Esophagus squamous epithelium (tissue), 5 donors: ENCODE measurements at places on chromosomes 4 and X. TPM values are rescaled to one million over a fixed set of nuclear protein-coding genes. Genes with fewer than 3 reads are reported as not detected.

The INTU gene
- total RNA-seq, result 11.4 TPM

The TBC1D9 gene
- total RNA-seq, result 8.6 TPM

The MAGEE1 gene
- 0.44 TPM for total RNA-seq

The ZRSR2 gene
- 2.5 TPM for total RNA-seq

The TMPRSS11F gene
- 12.6 TPM for total RNA-seq

The MMGT1 gene
- 24.0 TPM for total RNA-seq

The MAGED4 gene
- 0.72 TPM for total RNA-seq

The DRP2 gene
- 0.09 TPM for total RNA-seq

The CYBB gene
- 14.1 TPM for total RNA-seq

The ETDA gene
- not detected for total RNA-seq

The SOWAHD gene
- total RNA-seq, result not detected

The ASB12 gene
- 0.21 TPM for total RNA-seq

The GPR82 gene
- total RNA-seq, result 0.76 TPM

The MSANTD1 gene
- 0.95 TPM for total RNA-seq

The RXFP1 gene
- total RNA-seq, result not detected

The STOX2 gene
- total RNA-seq, result 23.7 TPM

The HSFX2 gene
- not detected for total RNA-seq
